ENCODE measurements at places on chromosomes 6 and 20.

- H3K27me3 ChIP-seq: no peaks in the 10 kb centered on the region
- H3K4me1 ChIP-seq: peaks cover 6% of the 10 kb centered on the region
- no peak overlapping the region for H3K27ac ChIP-seq
- H3K4me3 ChIP-seq: no peak overlapping the region
- DNase-seq: no peak
- peaks cover 21% of the 10 kb centered on the region for H3K36me3 ChIP-seq
These were observed 63.2 kb downstream of the UBR2 start for GRCh38 chr6:42627044-42627443.

GRCh38 chr6:53216301-53216700 is 67.7 kb upstream of the GCM1 start:
- DNase-seq: no peak
- peaks cover 8% of the 10 kb centered on the region for H3K4me1 ChIP-seq
- peaks cover 2% of the 10 kb centered on the region for H3K36me3 ChIP-seq
- no peaks in the 10 kb centered on the region for H3K27me3 ChIP-seq

DNA sequence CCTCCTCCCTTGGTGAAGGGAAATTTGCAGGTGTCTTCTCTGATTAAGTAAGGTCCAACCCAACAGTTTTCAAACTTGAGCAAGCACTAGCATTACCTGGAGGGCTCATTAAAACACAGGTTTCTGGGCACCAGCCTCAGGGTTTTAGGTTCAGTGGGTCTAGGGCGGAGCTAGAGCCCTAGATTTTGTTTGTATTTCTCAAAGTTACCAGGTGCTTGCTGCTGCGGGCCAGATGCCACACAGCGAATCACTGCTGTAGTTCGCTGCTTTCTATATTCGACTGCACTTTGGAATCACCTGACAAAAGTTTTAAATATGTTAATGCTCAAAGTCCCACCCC is 869 bp downstream of the COL21A1 start:
- H3K27me3 ChIP-seq: no peaks in the 10 kb centered on the region
- no peaks in the 10 kb centered on the region for H3K36me3 ChIP-seq
- no peak overlapping the region for H3K27ac ChIP-seq
- no peak for DNase-seq

GRCh38 chr6:28090917-28091586 is 10.7 kb downstream of the ZNF165 start:
- H3K27ac ChIP-seq: no peak overlapping the region
- DNase-seq: no peak
- H3K27me3 ChIP-seq: peaks cover 4% of the 10 kb centered on the region
- H3K4me3 ChIP-seq: no peak overlapping the region
- peaks cover 31% of the 10 kb centered on the region for H3K36me3 ChIP-seq
